ENCODE measurements at places on chromosomes 12 and 14. TPM values are rescaled to one million over a fixed set of nuclear protein-coding genes. Genes with fewer than 3 reads are reported as not detected.
A peak's percentile ranks its signal among the peaks of the same experiment; 100 is the strongest.

DNA sequence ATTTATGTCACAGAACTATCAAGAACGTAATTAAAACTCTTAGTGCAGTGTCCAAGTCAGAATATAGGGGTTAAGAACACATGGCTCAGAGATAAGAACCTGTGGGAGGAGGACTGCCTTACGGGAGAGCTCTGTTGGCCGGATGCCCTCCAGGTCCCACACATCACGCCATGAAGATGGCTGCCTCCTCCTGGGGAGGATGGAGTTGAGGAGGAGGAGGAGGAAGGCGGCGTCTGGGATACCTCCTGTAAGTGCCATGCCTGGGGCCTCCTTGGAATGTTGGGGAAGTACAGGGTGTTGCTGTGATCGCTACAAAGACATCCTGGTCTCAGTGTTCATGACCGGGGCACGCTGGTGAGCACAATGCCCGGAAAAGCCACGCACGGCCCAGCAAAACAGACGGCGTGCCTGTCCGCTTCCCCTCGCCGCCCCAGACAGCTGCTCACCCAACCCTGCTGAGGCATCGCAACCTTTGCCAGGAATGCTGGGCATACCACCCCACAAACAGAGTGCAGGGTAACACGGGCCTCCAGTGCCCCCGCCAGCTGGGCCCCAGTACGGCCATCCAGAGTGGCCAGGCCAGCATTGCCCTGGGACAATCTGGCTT, 28.7 kb upstream of the CD9 start:
- DNase-seq: no peak

DNA sequence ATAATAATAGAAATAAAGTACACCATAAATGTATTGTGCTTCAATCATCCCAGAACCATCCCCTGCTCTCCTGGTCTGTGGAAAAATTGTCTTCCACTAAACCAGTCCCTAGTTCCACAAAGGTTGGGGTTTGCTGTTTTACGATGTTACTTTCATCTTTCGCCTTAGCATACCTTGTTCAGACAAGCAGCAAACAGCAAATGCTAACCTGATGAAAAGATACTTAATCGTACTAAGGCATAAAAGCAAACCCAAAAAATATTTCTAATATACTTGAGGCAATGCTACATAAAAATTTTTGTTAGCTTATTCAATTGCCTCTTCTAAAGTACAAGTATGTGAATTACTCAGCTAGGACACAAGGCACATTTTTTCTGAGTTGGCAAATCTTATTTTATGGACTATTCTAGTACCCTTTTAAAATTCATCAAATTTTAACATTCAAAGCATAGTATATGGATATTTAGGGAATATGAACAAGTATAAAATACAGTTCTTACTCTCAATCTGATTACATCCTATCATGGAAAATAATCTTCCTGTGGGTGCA, 97.1 kb upstream of the PLEKHG7 start:
- DNase-seq: no peak

GRCh38 chr12:59121451-59121850, 201.1 kb upstream of the LRIG3 start:
- DNase-seq: no peak

- DNase-seq: peak; percentile 96
Observed at GRCh38 chr12:13981990-13982389, 588 bp upstream of the GRIN2B start.

DNA sequence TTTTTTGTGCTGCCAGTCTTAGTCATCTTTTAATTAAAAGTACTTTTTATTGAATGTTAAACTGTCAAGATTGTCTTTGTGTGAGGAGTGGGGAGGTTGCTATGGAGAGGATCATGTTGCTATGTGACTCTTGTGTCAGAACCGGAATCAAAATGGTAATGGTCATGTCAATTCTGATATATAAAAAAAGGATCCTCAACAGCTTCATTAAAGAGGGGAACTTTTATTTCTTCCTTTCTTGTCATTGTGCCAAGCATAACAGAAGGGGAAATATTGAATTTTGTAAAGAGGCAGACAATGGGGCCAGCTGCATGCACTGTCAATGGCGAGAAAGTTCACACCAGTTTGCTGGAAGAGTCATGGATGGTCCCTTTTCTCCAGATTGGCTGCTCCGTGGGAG, 564.8 kb downstream of the VRK1 start:
- no peak for DNase-seq

DNA sequence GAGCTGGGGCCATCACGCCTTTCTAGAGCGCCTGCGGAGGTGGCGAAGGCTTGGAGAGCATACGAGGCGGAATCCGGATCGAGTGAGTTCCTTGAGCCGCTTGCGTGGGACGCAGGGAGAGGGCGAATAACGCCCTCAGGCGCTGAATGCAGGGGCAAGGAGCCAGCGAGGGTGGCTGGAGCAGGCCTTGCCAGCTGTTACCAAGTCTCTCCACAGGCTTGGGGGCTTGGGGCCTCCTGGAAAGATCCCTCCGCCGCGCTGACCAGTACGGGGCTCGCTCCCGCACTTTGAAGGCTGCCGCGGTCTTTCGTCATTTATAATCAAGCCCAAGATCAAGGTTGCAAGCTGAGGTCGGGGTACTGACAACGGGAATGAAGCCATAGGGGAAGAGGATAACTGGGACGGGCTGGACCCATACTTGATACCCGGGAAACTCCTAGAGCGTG, 1.2 kb downstream of the FLRT2 start:
- peak; percentile 80 for DNase-seq

GRCh38 chr12:84822525-84822924, 90.1 kb downstream of the SLC6A15 start:
- DNase-seq: no peak

GRCh38 chr14:63076488-63076887, 31.2 kb upstream of the KCNH5 start:
- no peak for DNase-seq

DNA sequence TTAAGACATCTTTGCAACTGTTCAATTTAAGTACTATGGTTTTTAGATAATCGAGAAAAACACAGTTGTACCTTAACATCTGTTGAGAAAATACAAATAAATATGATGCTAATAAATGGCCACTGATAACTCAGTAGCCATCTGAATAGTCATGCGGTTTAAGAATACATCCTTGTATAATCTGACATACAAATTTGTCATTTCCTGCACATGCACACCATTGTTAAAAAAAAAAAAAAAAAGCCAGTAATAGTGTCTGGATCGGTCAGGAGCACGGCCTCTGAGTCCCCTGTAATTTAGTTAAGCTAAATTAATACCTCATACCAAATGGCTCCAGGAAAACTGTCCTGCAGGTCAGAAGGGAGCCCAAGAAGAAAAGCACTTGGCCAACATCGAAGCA, 16.8 kb downstream of the RFC5 start:
- no peak for DNase-seq

DNA sequence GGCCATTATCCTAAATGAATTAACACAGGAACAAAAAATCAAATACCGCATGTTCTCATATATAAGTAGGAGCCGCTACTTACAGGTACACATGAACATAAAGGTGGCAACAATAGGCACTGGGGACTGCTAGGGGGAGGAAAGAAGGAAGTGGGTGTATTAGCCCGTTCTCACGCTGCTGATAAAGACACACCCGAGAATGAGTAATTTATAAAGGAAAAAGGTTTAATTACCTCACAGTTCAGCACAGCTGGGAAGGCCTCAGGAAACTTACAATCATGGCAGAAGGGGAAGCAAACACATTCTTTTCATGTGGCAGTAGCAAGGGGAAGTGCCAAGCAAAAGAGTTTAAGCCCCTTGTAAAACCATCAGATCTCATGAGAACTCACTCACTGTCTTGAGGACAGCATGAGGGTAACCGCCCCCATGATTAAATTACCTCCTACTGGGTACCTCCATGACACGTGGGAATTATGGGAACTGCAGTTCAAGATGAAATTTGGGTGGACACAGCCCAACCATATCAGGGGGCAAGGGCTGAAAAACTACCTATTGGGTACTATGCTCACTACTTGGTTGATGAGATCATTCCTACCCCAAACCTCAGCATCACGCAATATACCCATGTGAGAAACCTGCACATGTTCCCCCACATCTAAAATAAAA, 16.4 kb upstream of the MIA2 start:
- no peak for DNase-seq

Gene TMEM117
- total RNA-seq: 1.4 TPM

Gene PRH1
- 4.3 TPM for total RNA-seq

Gene GPR137C
- 4.3 TPM for total RNA-seq

Gene SMIM41
- 0.31 TPM for total RNA-seq

All from H1 (cell line).